ENCODE measurements at places on chromosomes 7 and 10.

GRCh38 chr7:39539816-39540215, 26.4 kb upstream of the YAE1 start:
- DNase-seq = no peak

DNA sequence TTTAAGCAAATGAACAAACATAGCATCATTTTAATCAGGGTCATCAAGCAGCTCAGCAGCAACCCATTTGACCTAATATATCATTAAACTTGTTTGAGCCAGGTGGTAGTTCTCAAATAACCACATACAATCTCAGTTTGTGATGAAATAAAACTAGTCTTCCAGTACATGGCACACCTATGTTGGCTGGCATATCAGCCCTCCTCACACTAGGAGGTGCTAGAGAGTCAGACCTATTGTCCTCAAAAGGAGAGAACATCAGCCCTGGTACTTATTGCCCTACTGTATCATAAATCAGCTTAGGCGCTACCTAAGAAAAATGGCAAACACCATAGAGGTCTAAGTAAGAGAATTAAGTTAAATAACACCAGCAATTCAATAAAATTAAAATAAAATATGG, 81.7 kb downstream of the CABCOCO1 start:
- no peak for DNase-seq

GRCh38 chr10:71126432-71126831, 85.9 kb upstream of the UNC5B start:
- no peak for DNase-seq

DNA sequence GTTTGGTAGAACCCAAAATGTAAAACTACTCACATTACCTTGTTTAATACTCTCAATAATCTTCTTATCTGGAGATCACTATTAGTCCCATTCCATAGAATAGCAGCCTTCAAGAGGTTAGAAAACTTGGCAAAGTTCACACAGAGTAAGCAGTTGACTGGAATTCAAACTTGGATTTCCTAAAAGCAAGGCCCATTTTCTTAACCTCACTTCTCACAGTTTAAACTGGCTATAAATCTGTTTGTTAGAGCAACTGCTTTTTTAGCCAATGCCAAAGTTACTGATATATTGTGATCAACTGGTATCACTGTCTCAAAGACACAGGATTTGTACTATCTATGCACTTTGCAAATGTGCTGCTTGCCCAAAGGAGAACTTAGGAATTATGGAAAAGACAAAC, 230.2 kb downstream of the THSD7A start:
- DNase-seq = no peak

- peak; percentile 75 for DNase-seq
These were observed 5.8 kb downstream of the SYNPO2L start for GRCh38 chr10:73649876-73650536.

- no peak for DNase-seq
These were observed 609.0 kb upstream of the FOXK1 start for GRCh38 chr7:4073052-4073451.

DNA sequence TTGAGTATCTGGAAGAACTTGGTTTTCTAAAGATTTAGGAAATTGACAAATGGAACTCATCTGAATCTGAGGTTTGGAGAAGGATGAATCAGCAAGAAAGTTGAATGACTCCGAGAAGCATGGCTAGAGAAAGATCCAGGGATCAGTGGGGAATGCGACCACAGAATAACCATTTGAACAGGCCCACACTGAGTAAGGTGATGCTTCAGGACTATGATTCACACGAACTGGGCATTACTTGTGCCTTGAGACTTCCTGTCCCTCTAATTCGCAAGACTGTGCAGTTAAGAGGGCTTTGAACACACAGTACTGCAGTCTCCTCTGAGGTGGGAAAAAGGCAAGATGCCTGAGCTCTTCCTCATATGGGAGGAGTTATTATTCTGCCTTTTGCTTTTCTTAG, 395.5 kb upstream of the POM121L12 start:
- no peak for DNase-seq

DNA sequence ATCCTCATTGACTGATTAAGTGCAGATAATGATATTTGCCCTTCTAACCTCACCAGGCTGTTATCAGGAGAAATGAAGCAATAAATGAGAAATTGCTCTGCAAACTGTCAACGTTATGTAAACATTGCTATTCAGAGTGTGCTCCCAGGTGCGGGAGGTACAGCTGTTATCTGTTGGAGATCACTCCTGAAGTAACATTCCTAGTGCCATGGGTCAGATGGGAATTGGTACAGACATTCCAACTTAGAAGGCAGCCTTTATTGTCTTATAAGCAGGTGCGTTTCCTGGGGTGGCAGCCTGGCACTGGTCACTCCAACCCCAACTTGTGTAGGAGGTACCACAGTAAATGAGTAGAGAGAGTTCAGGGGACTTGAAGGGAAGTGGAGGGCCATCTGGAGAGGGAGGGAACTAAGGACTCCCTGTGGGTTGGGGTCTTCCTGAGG, 36.8 kb downstream of the HK1 start:
- DNase-seq = no peak

DNA sequence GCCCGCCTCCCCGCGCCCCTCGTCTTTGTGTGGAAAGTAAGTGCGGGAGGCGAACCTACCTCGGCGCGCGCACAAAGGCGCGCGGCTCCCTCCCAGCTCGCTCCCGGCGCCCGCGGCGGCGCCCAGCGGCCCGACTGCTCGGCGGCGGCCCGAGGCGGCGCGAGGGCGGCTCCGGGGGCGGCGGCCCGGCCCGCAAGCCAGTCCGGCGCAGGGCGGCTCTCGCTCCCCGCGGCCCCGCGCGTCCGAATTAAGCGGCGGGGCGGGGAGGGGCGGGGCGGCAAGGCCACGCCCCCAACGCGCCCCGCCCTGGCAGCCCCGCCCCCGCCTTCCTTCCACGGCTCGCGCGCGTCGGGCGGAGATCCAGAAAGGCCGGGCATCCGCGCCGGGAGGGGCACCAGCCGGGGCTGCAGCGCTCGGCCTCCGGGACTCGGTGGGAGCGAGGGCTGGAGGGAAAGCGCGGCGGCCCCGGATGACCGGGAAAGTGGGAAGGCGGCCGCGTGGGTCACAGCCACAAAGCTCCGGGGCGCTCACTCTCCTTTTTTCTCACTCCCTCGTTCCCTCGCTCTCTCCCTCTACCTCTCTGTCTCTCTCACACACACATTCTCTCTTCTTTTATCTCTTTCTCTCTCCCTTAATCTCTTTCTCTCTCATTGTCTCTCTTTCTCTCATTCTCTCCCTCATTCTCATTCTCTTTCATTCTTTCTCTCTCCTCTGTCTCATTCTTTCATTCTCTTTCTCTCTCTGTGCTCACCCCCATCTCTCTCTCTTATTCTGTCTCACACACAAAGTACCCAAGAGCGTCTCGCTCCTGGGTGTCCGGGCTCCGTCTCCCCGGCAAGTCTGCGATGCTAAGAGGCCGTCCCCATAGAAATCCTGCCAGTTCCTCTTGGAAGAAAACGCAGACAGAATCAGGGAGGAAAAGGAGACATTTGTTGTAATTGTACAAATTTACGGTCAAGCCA, 170.2 kb downstream of the FAM107B start:
- peak; percentile 70 for DNase-seq

DNA sequence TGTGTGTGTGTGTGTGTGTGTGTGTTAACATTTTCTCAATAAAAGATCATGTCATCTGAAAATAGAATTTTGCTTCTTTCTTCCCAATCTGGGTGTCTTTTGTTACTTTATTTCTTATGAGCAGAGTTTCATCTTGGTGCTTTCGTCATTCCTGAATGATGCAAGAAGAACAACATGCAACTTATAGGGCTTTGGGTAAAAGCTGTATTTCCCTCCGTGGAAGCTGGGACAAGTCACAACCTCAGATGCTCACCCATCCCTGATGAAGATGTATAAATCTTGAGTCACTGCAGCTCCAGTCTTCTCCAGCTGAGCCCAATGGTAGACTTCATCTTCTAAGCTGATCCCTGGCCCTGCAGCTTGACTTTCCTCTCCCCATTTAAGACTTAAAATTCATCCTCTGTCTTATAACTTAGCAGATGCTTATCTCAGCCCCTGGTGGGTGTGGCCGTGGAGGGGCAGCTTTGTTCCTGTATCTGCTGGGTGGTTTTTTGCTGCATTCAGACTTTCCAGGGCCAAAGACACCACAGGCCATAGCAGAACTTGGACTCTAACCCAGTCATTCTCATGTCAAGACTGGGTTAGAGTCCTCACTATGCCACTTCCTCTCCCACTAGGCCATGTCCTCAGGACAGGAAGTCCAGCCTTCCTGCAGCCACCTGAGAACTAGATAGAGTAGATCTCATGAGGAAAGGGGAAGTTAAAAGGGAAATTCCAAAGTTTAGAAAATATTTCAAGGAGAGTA, 356.4 kb downstream of the TNS3 start:
- no peak for DNase-seq

- DNase-seq = peak; percentile 52
These were observed 677 bp downstream of the SKAP2 start for GRCh38 chr7:26863518-26864308.

DNA sequence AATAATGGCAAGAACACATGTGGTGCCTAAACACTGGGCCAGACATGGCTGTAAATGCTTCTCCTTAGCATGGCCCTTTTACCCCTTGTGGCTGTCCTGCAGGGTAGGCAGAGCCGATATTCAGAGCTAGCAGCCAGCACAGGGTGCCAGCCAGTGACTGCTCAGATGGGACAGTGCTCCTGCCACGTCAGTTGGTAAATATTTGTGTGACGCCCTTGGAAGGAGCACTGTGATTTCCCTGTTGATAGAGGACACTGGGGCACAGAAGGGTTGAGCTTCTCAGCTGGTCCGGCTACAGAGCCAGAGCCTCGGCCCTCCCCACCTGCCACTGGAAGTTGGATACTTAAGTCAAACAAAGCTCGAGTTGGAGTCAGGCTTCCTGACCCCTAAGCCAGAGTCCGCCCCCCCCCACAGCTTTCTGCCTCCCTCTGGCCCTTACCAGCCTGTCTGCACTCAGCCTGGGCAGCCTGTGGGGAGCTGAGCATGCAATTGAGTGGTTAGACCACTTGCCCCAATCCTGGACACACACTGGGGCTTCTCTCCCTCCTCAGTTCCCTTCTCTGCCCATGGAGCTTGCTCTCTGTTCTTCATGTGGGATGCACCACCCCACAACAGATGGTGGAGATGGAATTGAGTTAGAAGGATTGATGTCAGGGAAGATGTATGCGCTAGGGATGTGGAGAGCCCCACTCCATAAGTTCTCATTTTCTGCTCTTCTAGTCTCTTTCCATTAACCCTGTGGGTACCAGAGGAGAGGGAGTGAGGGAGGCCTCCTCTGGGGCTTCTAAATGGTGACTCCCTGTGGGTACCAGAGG, 350.8 kb downstream of the PLXNA4 start:
- no peak for DNase-seq

- no peak for DNase-seq
These were observed 5.3 kb downstream of the PTF1A start for GRCh38 chr10:23197416-23197861.

GRCh38 chr10:100174699-100175677, 10.8 kb downstream of the ERLIN1 start:
- no peak for DNase-seq

GRCh38 chr10:99854860-99855259, 72.4 kb downstream of the ABCC2 start:
- peak; percentile 83 for DNase-seq

DNA sequence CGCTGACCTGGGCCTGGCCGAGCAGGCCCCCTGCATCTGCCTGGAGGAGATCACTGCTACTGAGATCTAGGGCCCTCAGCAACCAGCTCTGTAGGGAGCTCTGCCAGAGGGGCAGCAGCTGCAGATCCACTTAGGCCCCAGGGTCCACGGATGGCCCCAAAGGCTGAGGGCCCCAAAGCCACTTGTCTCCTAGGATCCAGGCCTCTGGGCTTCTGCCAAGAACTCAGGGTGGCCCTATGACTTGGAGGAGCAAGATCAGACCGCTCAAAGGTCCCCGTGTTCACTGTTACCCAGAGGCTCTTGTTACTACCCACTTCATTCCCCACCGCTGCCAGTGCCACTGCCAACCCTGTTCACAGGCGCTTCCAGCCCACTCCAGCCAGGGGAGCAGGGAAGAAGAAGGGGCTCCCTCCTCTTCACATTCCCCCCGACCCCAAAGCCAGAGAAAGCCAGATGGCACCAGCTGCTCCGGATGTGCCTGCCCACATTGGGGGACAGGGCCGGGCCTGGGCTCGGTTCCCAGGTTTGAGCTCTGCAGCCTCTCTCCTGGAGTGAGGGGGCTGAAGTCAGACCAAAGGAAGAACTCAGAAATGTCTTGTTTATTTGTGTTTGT, 7.6 kb downstream of the LZTS2 start:
- DNase-seq = peak; percentile 66

DNA sequence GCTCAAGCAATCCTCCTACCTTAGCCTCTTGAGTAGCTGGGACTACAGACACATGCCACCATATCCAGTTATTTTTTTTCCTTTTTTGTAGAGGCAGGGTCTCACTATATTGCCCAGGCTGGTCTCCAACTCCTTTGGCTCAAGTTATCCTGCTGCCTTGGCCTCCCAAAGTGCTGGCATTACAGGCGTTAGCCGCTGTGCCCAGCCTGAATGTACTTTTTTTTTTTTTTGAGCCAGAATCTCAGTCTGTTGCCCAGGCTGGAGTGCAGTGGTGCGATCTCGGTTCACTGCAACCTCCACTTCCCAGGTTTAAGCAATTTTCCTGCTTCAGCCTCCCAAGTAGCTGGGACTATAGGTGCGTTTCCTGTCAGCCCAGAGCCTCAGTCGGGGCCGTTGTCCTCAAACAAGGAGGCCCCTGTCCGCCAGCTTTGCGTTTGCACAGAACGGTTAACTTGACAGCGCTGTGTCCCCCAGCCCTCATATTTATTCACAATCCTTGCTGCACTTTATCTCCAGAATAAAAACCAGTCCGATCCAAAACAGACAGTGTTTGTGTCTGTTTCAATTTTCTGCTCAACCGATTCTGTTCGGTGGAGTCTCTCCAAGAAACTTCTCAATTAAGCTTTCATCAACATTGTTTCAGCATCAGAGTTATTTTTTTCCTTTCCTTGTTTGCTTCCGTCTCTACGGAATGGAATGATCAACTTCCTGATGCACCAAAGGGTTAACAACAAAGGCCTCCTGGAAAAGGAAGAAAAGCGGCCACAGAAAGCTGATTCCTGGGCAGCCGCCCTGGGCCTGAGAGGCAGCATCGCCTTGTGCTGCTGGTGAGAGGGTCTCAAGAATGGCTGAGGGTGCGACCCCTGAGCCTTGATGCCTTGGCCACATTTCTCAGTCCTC, 64.5 kb downstream of the PDIA4 start:
- no peak for DNase-seq

All from IMR-90 (cell line).